ENCODE measurements at places on chromosomes 2 and 18. TPM values are rescaled to one million over a fixed set of nuclear protein-coding genes. Genes with fewer than 3 reads are reported as not detected.

GRCh38 chr18:73959352-73959751 is 188.3 kb downstream of the FBXO15 start:
- no peak for DNase-seq

DNA sequence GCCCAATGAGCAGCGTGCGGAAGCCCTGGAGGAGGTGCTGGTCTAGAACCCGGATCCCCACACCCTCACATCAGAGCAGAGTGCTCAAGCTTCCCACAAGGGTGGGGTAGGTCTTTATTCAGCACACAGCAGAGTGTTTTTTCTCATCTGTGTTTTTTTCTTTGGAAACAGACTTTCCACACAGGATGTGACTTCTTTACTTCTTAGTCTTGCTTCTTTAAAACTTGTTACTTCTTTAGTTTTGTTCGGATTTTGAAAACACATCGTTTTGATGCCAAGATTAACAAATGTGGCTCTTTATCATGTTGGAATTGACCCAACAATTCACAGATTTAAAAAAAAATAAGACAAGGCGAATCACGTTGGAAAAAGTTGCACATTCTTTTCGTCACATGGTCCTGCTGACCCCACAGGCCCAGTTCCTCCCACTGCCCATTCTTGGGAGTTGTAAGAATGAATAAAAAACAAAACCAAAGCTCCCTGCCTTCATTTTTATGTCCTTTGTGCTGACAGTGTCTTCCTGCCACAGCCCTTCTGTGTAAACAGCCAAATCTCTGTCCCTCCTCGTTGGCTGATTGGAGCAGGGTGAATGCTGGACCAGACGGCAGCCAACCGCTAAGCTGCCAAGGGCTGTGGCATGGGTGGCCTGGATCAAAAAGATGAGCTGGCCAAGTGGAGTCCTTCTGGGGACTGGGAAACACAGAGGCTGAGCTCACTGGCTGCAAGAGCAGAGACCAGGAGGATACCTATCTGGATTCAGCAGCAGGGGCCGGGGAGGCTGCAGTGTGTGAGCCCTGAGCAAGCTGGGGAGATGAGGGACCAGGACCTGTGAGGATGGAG is 81.6 kb downstream of the TWIST2 start:
- no peak for DNase-seq

DNA sequence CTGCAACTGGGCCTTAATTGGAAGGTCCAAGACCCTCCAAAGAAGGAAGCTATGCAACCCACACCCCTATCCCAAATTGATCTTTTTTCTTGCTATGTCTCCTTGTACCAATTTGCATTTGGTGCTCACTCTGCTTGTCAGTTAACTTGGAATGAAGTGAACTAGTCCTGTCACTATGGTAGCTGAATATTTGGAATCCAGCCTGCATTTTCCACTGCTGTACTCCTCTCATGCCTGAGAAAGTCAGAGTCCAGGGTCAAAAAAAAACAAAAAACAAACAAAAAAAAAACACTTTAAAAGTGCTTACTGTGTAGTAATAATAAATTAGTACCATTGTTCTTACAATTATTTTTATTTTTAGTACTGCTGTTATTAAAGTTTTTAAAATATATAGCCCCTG is 462.8 kb upstream of the SLC8A1 start:
- no peak for DNase-seq

The TMEM247 gene
- not detected for polyA plus RNA-seq

The SOWAHC gene
- polyA plus RNA-seq: 19.8 TPM

The FRZB gene
- polyA plus RNA-seq: 2.5 TPM

Measured in small intestine (tissue), 16 donors.